ENCODE measurements at places on chromosomes 3 and 15.

DNA sequence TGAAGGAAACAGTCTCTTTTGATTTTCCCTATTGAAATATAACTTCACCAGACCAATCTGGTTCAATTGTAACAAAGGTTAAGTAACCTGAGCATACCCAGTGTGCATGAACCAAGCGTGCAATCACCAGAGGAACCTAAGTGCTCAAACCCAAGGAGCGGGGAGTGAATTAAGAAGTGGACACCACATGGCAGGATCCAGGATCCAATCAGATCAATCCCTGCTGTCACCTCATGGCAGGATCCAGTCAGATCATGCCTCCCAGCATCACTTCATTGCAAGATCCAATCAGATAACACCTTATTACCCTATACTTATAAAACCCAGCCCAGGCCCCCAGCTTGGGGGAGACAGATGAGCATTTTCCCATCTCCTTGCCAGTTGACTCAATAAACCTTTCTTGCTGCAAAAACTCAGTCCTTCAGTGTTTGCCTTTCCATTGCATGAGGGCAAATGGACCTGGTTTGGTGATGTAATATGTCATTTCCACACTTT is 38.9 kb upstream of the RNU6-1 start:
- DNase-seq, result no peak

- DNase-seq, result no peak
Observed at GRCh38 chr3:173932624-173933023, 535.1 kb downstream of the NLGN1 start.

DNA sequence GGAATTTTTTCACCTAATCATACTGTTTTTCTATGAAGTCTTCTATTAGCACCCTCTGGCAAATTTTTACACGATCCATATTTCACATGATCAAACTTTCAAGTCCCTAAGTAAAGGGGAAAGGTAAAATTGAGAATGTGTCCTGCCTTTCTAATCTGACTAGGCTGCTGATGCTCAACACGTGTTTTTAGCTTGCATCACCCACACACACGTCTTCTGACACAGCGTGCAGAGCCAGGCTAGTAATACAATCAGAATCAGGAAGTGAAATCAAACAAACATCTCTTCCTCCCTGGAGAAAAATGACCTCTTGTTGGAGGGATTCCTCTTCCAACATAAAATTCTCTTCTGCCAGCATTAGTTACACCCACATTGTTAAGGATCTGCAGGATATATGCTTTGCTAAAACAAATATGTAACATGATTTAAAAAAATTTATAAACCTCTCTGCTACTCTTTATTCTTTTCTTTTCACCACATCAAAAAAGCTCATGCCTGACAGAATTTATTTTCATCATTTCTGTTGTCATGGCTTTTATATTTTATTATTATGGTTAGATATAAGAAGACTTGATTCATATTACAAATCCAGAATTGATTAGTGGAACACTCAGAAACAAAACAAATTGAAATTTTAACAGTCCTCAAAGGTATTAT is 122.4 kb downstream of the RAP2B start:
- peak; percentile 25 for DNase-seq

DNA sequence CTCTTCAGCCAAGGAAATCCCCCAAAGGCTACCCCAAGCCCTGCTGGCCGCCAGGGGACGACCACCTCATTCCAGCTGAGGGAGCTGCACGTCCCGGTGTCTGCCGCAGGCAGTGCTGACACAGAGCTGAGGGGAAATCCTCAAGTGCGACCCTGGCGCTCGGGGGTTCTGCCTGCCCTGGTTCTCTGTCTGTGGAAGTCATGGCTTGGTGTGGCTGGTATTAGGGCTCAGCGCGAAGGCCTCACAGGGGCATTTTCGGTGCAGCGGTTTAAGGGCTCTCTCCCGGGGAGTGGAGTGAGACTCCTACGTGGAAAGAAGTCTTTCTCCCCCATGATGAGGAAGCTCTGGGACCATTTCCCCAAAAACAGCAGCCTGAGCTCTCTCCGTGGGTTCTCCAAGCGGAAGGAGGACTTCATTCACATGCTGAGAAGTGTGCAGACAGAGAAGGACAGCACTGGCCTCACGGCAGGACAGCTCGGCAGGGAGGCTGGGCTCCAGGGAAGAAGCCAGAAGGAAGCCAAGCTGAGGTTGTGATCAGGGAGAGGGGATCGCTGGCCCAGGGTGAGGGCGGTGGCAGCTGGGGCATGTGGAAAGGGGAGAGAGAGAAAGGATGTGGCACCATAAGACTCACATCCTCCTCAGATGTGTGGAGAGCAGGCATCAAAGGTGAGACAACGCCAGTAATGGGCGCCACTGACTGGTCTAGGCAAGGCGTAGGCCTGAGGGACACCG is 48.6 kb downstream of the KLF15 start:
- no peak for DNase-seq

DNA sequence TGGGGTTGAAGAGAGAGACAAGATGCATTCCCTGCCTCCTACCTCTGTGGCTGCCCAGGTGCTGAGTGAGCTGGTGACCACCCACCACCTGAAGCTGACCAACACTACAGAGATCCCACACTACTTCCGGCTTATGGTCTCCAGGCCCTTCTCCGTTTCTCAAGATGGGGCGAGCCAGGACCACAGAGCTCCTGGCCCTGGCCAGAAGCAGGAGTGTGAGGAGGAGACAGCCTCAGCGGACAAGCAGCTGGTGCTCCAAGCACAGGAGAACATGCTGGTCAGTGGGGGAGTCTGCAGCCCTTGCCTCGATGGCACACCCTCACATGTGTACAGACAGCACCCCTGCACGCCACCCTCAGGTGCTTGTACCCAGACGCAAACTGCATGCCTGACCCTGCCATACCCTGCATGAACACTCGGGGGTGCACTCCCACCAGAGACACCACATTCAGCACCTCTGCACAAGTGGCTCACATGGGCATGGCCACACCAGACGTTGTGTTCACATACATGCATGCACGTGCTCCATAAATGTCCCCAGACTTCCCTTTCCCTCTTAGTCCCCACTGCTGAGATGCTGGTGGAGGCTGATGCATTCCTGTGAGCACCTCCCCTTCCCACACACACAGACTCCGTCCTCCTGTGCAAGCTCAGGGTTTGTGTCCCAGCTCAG is 19.0 kb downstream of the ACAA1 start:
- peak; percentile 64 for DNase-seq

All from stimulated activated naive CD4-positive, alpha-beta T cell treated with Interleukin-2 at 50 U/mL for 16 hours (primary cell).